ENCODE measurements at places on chromosomes 1 and 21.

- no peak for DNase-seq
Measured at GRCh38 chr1:86703696-86704457, 499 bp upstream of the SH3GLB1 start.

GRCh38 chr1:36520771-36521420 lies 38.2 kb upstream of the CSF3R start:
- no peak for DNase-seq

GRCh38 chr1:226608699-226609505 lies 60.3 kb downstream of the STUM start:
- DNase-seq, result peak; percentile 72

GRCh38 chr1:33119532-33120217 lies 38.7 kb downstream of the AZIN2 start:
- DNase-seq, result no peak

Measured in pancreas (tissue), 10 donors.